Activated naive CD4-positive, alpha-beta T cell (primary cell): ENCODE measurements at places on chromosomes 16 and 17.

GRCh38 chr16:30115238-30115637 lies 1.9 kb upstream of the GDPD3 start:
- no peak for DNase-seq

DNA sequence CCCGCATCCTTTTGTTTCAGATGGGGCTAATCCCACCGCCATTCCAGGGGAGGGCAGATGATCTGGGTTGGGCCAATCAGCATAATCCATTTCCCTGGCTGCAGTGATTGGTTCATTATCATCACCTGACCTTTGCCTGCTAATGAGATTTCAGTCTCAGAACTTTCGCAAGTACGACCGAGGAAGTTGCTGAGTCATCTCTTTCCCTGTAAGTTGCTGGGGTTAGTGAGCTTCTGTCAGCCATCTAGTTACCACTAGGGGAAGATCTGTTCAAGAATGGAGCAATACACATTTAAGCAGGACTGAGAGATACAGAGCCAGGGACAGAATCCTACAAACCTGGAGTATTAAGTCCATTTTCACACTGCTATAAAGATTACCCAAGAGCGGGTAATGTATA lies 65.3 kb upstream of the NUDT7 start:
- no peak for DNase-seq

DNA sequence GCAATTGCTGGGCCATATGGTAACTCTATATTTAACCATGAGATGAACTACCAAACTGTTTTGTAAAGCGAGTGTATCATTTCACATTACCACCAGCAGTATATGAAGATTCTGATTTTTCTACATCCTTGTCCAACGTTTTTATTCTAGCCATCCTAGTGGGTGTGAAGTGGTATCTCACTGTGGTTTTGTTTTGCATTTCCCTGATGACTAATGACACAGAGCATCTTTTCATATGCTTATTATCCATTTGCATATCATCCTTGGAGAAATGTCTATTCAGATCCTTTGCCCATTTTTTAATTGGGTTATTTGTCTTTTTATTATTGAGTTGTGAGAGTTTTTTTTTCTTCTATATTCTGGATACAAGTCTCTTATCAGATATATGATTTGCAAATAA lies 83.6 kb downstream of the AKAP1 start:
- no peak for DNase-seq

- no peak for DNase-seq
Measured at GRCh38 chr16:67969254-67970039, 1.0 kb upstream of the SLC12A4 start.

- no peak for DNase-seq
Measured at GRCh38 chr16:6600167-6600566, 732.5 kb upstream of the RBFOX1 start.

- no peak for DNase-seq
Measured at GRCh38 chr16:405548-406506, 4.1 kb downstream of the DECR2 start.

DNA sequence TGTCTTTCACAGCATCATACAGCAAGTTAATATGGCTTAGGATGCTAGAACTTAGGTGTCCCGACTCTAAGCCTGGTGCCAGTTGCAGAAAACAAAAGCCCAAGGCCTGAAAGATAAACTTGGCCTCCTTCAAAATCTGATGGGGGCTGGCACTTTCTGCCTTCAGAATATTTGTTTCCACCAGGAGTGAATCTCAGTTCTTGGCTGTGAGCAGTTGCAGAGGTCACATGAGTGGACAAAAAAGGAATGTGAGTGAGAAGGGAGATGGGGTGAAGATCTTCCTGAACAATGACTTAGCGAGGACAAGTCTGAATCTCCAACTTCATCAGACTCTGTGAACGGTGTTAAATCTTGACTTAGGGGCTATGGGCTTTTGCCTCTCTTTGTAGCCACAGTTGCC lies 46.6 kb downstream of the HOXB1 start:
- no peak for DNase-seq

GRCh38 chr17:42675348-42675964 lies 1.3 kb downstream of the PLEKHH3 start:
- DNase-seq: no peak
